ENCODE measurements at places on chromosomes 11 and 22. TPM values are rescaled to one million over a fixed set of nuclear protein-coding genes. Genes with fewer than 3 reads are reported as not detected.

Gene SCGB1C1
- total RNA-seq, result not detected

Gene OR2AT4
- not detected for total RNA-seq

Gene SCN4B
- 0.56 TPM for total RNA-seq

Gene SLN
- total RNA-seq, result 0.24 TPM

Gene NCAM1
- total RNA-seq, result 11.4 TPM

Gene MYEOV
- 1.0 TPM for total RNA-seq

Gene PKP3
- total RNA-seq, result 5.2 TPM

Gene HBE1
- not detected for total RNA-seq

Gene USP35
- total RNA-seq, result 7.5 TPM

Gene PNPLA3
- total RNA-seq, result 2.1 TPM

Gene UBQLN3
- under 0.01 TPM for total RNA-seq

Gene SERHL2
- 0.48 TPM for total RNA-seq

Gene PDE2A
- 0.24 TPM for total RNA-seq

Gene PYGM
- total RNA-seq, result 2.8 TPM

Gene WNT7B
- 6.6 TPM for total RNA-seq

Gene PTPN5
- total RNA-seq, result not detected

Gene UBTFL1
- total RNA-seq, result not detected

Gene OR52E6
- total RNA-seq, result not detected

Gene SLC22A8
- not detected for total RNA-seq

Gene SCO2
- 8.4 TPM for total RNA-seq

Gene ELMOD1
- not detected for total RNA-seq

Gene CHRDL2
- not detected for total RNA-seq

Gene LRRC74B
- not detected for total RNA-seq

Gene VWA5A
- 134 TPM for total RNA-seq

Gene MPZL2
- total RNA-seq, result 0.24 TPM

Gene DEUP1
- total RNA-seq, result not detected

Gene BIK
- not detected for total RNA-seq

Gene OR10A3
- not detected for total RNA-seq

Gene MMP13
- 0.13 TPM for total RNA-seq

Gene CRACR2B
- 1.8 TPM for total RNA-seq

Gene COX8A
- 593 TPM for total RNA-seq

Gene OR8D4
- total RNA-seq, result not detected

Gene P2RY6
- total RNA-seq, result not detected

Gene OR2AG1
- not detected for total RNA-seq

Gene YAP1
- 193 TPM for total RNA-seq

Gene KCNK4
- total RNA-seq, result not detected

Gene PKDREJ
- total RNA-seq, result not detected

Gene MIAT
- 0.39 TPM for total RNA-seq

Gene LYVE1
- total RNA-seq, result 2.3 TPM

Gene PTGDR2
- 6.8 TPM for total RNA-seq

Gene C11orf65
- 1.0 TPM for total RNA-seq

Gene RBFOX2
- total RNA-seq, result 137 TPM

Gene PLXNB2
- 136 TPM for total RNA-seq

Gene CD3D
- total RNA-seq, result not detected

Gene CSNK2A3
- 1.4 TPM for total RNA-seq

Gene OTOG
- total RNA-seq, result not detected

Gene KCNJ11
- not detected for total RNA-seq

Gene WNT11
- total RNA-seq, result not detected

Gene MAML2
- 25.5 TPM for total RNA-seq
